Activated T-helper 2 cell treated with anti-CD3 and anti-CD28 coated beads, Interferon-gamma antibody, Interleukin-2, Interleukin-4, amounts not matched to agents 10 μg/mL and 5 μg/mL and 100 μg/mL, durations not matched to agents 14 hours and 24 hours and 36 hours (primary cell): ENCODE measurements at places on chromosomes 16 and 17.

DNA sequence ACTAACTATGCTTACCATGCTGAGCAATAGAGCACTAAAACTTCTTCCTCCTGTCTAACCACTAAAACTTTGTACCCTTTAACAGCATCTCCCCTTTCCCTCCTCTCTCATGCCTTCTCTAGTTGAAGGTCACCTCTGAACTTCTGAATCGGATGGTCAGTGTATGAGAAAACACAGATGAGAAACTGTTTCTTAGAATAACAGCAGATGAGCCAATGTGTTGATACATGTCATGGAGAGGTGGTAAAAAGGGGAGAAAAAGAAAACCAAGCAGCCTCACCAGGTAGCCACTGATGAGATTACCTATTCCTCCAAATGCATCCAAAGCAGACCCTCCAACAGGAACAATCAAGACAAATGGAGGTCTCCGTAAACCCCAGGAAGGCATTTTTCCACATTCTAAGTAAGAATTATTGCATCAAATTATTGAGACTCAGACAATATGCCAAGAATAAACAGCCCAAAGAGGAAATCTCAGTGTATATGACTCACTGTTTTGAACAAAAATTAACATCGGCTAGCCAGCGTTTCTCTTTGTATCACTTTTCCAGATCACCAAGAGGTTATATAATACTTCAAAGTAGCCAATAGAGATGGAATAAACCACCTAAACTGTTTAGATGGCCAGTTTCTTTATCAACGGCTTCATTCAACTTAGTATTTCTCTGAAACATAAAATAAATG, 793.3 kb upstream of the SOX9 start:
- DNase-seq, result no peak
- H3K36me3 ChIP-seq, result no peaks in the 10 kb centered on the region
- H3K27me3 ChIP-seq, result no peaks in the 10 kb centered on the region
- no peaks in the 10 kb centered on the region for H3K4me1 ChIP-seq
- H3K4me3 ChIP-seq, result no peak overlapping the region
- H3K27ac ChIP-seq, result no peak overlapping the region

- H3K36me3 ChIP-seq, result peaks cover 4% of the 10 kb centered on the region
- H3K27me3 ChIP-seq, result no peaks in the 10 kb centered on the region
- no peak overlapping the region for H3K27ac ChIP-seq
- H3K4me1 ChIP-seq, result peaks cover 2% of the 10 kb centered on the region
- DNase-seq, result no peak
Observed at GRCh38 chr16:69865701-69866100, 85.4 kb upstream of the CLEC18A start.

GRCh38 chr17:740240-741017, 8.0 kb downstream of the TLCD3A start:
- H3K4me1 ChIP-seq, result peaks cover 11% of the 10 kb centered on the region
- no peak for DNase-seq
- H3K36me3 ChIP-seq, result peaks cover 82% of the 10 kb centered on the region
- H3K4me3 ChIP-seq, result no peak overlapping the region

- DNase-seq, result no peak
- H3K4me1 ChIP-seq, result peaks cover 8% of the 10 kb centered on the region
- peak overlapping the region; percentile 43 for H3K4me3 ChIP-seq
- H3K27ac ChIP-seq, result no peak overlapping the region
Observed at GRCh38 chr17:30920683-30921543, 832 bp upstream of the ADAP2 start.
